Left ventricle myocardium superior (tissue), 1 donor: ENCODE measurements at places on chromosomes 5 and 9. TPM values are rescaled to one million over a fixed set of nuclear protein-coding genes. Genes with fewer than 3 reads are reported as not detected.

- no peak for DNase-seq
Measured at GRCh38 chr9:33287087-33287490, 3.2 kb upstream of the NFX1 start.

DNA sequence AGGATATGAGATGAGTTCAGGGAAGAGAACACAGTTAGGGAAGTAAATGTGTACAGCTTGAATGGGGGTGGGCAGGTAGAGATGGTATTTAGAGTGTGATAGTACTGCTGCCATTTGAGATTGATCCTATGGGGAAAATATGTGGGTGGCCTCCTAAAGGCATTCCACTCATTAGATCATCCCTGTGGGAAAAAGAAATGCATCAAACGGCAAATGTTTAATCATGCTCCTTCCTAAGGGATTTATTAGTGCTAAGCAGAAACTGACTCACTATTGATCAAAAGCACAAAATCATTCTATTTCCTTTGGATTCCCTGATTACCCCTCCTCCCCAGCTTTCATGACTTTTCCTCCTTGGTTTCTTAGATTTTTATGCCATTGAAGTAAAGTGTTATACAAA lies 36.4 kb upstream of the SMC5 start:
- DNase-seq, result no peak

- no peak for DNase-seq
Measured at GRCh38 chr9:16959391-16959790, 88.9 kb upstream of the BNC2 start.

DNA sequence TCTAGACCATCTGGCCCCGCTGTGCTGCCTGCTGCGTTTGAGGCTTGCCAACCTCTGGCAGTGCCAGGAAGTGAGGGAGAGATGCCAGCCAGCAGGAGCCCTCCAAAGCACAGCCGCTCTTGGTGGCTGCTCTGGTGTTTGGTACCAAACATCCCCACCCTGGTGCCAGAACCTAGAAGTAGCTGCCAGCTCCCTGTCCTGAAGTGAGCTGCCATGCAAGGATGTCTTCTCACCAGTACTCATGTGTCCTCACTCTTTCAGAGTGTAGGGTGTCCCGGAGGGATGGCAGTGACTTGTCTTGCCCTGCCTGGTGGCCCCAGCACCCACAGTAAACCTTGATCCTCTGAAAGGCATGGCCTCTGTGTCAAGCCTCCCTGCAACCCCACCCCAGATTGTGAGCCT lies 43.4 kb downstream of the AMBP start:
- DNase-seq, result no peak

Gene CEP72
- total RNA-seq, result 1.6 TPM

- peak; percentile 17 for DNase-seq
Measured at GRCh38 chr9:128705051-128705965, 3.0 kb downstream of the PKN3 start.

DNA sequence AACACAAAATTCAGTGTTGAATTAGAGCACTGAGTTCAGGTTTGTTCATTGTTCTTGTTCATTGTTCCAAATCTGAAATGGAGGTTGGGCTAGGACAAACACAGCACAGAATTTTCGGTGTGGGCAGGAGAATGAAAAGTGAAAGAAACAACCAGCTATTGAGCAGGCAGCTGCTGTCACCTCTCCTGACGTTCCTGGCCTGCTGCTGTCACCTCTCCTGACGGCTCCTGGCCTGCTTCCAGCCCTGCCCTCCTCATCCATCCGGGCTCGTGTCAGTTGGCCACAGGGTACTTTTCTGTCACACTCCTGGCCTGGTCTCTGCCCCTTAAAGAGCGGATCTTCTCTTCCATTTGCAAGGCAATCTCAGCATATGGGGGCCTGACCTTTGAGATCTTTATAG lies 45.2 kb upstream of the CKMT2 start:
- peak; percentile 83 for DNase-seq

Gene RASGRF2
- 6.5 TPM for total RNA-seq

GRCh38 chr9:90607701-90608516 lies 34.7 kb downstream of the DIRAS2 start:
- no peak for DNase-seq

Gene CXCL14
- total RNA-seq, result 1.3 TPM

DNA sequence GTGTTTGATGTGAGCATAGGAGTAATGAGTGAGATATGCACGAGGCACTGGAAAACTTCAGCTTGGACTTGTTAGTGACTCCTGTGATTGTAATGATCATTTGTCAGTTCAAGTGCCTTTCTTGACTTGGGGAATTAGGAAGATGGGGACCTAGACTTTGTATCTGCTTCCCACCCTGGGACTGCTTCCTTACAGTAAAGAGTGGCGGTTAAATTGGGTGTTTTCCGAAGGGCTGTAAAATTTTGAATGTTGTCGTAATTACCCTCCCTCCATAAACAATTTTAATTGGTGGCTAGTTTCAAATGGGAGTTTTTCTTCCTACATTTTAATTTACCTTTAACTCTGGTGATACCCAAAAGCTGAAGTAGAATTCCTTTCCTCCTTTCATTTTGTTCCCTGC lies 23.5 kb upstream of the FAM120AOS start:
- no peak for DNase-seq

Gene MORN5
- total RNA-seq, result not detected

GRCh38 chr5:106966686-106967315 lies 703.9 kb downstream of the EFNA5 start:
- DNase-seq, result no peak

DNA sequence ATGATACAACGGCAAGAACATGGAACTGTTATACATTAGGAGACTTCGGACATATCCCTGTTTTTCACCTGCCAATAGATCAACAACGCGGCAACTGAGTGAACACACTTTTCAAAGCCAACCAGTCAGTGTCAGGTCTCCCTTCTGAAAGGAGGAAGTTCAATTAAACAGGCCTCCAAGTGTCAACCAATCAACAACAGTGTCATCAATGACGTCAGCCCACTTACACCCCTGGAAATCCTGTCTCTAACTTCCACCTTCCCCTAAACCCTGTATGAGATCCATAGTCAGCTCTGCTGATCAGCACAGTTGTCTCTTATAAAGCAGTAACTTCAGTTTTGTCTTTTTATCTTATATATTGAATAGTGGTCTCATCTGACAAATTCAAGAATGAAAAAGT lies 36.6 kb downstream of the DMRT3 start:
- DNase-seq, result no peak

DNA sequence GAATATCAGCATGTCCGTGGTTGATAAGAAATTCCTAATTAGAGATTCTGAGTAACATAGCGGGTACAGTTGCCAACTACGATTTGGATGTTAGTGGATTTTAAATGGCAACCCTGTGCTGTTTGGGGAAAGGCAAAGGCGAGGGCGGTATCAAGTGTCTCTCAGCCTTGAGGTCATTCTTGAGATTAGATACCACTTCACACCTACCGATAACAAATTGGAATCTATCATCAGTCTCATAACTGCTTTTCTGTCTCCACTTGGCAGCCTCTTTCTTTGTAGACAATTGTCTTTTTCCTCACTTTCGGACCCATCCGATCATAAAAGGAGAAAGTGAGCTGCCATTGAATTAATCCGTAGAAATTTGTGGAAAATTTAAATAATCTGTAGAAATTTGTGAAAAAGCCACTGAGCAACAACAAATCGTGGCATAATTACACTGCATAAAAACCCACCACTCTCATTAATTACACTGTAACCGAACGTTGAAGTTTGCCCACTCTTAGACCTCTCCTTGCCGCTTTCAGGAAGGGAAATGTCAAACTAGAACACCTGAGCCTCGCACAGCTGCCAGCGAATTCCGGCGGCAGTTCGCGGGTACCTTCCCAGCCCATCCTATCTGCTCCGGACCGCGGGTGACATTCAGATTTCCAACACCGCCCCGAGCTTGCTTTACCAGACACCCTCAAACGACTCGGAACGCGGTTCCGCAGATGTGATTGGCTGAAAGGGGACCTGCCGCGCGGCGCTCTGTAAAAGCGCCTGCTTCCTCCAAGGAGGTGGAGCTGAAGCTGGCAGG lies 849 bp upstream of the RGMB start:
- DNase-seq, result peak; percentile 83

Gene ENTPD2
- total RNA-seq, result 2.1 TPM

DNA sequence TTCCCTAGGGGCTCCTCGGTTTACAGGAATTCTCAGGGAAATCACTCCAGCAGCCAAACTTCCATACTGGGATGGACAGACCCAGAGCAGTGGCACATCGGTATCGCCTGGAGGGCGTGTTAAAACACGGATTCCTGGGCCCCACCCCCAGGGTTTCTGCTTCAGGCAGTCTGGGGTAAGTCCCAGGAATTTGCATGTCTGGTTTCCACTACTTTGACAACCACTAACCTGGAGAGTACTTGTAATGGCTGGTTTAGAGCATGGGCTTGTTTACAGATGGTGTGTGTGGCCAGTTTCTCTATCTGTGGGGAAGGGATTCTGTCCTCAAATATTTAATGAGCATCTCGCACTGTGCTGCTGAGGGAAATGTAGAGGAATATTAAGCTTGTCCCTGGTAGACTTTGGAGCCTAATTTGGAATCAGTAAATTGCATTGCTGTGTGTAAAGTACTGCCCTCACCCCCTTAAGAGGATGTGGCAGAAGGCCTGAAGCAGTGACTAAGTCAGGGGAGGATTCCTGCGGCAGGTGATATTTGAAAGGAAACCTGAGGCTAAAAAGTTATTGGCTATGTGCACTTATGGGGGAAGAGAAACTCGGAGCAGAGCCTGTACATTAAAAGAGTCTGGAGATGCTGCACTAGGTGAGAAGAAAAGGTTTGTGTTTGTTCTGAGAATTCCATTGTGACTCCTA lies 18.6 kb upstream of the TJP2 start:
- no peak for DNase-seq
